Peyer's patch (tissue), 4 donors: ENCODE measurements at places on chromosomes 12 and 14.

DNA sequence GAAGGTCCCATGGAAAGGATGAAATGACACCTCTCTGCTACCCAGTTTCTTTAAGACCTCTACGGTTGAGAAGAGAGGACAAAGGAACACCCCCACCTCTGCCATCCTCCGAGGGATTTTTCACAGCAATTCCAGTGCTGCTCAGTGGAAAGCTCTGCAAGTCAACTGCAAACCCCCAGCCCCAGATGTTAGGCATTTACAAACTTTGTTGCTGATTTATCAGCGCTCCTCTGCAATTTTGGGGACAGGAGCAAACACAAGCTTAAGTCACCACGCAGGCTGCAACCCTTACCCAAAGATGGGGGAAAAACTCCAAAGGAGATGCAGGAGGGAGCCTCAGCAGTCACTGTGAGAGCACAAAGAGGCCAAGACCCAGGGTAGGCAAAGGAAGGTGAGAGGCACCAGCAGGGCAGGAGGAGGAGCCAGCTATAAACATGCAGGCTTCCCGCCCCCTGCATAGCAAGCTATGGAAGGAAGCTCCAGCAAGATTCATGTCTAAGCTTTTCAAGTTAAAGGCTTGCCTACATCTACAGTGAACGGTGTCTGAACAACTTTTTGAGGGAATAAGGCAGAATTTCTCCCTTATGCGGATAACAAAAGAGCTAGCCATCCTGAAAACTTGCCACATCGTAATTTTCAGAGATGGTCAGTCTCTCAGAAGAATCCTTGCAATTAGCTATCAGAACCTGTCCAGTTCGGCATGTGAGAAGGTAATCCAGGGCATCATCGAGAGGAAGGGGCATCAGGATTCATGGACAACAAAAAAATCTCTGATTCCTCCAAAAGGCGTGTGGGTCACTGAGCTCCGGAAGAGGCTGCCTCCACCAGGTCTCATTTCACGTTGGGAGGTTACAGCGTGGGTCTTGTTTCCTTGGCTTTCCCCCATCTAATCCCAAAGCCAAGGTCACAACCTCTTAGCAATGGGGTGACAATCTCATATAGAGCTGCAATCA lies 3.9 kb downstream of the CTDSP2 start:
- no peak for DNase-seq

DNA sequence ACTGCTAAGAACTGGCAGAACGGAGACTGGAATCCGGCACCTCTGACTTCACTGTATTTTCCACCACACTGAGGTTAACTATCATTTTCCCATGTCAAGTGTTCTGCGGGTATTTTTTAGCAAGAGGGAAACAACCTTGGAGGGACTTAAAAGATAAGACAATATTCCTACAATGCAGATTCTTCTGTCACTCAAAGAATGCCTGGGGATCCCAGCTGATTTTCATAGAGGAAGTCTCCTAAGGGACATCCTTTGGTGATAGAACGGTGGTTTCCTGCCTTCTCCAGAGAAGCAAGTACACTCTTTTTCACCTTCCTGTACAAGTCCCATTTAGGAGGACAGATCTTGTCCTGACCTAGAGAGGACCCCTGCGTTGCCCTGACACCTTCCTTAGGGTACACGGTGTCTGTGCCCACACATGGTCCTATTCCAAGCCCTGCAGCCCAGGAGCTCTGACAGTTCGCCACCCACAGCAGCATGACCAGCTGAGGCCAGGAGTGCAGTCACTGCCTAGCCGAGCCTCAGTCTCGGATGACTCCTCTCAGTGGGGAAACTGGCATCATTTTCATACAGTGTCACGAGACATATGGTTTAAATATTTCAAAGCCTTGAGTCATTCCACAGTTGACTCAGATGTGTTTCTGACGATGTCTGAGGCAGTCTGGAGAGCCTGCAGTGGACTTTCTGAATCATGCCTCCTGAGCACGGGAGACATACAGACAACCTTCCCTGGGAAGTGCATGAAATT lies 181.3 kb upstream of the FKBP4 start:
- no peak for DNase-seq

GRCh38 chr14:106417224-106418049 lies 891.1 kb downstream of the TMEM121 start:
- DNase-seq, result peak; percentile 55

DNA sequence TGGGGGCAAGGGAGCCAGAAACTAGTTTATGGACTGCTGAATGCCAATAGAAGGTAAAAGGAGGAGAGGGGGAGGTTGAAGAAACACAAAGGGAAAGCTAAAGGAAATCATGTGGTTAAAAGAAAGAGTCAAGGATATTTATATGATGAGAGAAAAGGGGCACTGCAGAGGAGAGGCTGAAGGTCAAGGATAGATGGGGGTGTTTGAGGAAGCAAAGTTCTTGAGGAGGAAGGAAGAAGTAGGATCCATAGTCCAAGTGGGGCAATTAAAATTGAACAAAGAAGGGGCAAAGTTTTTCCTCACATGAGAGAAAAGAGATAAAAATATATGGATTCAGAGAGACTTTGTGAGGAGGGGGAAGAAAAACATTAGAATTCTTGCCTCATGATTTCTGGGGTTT lies 10.1 kb upstream of the DBX2 start:
- DNase-seq, result no peak

DNA sequence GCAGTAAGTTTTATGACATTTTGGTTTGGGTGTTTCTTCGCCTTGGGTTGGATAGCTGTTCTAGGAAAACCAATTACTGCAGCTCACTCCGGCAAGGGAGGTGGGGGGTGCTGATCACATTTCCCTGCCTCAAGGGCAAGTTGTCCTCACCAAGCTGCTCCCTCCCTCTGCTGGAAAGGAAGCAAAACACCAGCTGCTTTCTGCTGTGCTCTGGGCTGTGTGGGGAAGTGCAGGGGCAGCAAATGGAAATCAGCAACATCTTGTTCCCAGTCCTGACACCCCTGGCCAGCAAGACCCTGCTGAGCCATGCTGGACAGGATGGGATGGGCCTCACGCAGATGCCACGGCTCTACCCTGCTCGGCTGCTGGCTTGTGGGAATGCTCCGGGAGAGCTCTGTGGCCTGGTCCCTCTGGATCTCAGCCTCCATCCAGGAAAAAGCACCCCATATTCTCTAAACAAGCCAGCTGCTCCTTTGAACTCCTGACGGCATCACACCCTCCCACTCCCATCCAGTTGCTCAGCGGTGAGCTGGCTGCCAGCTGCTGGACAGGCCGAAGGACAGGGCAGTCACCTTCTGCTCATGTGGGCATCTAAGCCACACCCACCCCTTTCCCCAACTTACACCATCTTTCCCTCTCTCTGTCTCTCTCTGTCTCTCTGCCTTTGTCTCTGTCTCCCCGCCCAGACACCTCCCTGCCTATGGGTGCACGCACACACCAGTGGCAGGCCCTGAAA lies 52.4 kb upstream of the EIF5 start:
- peak; percentile 62 for DNase-seq

DNA sequence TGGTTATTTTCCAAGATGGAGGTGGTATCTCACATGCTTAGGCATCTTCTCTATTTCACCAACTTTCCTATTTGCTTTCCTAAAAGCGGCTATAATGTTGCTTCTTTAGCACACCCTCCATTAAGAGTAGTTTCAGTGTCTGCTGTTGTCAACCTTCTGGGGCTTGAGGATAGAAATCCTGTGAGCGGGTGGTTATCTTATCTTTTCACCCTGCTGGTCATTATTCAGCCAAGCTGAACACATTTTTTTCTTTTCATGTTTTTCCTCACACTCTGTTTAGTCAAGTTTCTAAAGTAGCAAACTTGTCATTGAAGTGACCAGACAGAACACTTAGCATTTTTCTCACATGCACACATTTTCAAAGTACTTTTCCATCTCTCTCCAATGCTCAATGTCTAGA lies 104.5 kb downstream of the SLC8A3 start:
- DNase-seq, result no peak

GRCh38 chr12:1250641-1251040 lies 259.6 kb downstream of the ERC1 start:
- no peak for DNase-seq

- DNase-seq, result no peak
These were observed 85.5 kb downstream of the CPSF2 start for GRCh38 chr14:92207012-92207927.

- no peak for DNase-seq
These were observed 6.5 kb upstream of the TMEM119 start for GRCh38 chr12:108604208-108604941.

DNA sequence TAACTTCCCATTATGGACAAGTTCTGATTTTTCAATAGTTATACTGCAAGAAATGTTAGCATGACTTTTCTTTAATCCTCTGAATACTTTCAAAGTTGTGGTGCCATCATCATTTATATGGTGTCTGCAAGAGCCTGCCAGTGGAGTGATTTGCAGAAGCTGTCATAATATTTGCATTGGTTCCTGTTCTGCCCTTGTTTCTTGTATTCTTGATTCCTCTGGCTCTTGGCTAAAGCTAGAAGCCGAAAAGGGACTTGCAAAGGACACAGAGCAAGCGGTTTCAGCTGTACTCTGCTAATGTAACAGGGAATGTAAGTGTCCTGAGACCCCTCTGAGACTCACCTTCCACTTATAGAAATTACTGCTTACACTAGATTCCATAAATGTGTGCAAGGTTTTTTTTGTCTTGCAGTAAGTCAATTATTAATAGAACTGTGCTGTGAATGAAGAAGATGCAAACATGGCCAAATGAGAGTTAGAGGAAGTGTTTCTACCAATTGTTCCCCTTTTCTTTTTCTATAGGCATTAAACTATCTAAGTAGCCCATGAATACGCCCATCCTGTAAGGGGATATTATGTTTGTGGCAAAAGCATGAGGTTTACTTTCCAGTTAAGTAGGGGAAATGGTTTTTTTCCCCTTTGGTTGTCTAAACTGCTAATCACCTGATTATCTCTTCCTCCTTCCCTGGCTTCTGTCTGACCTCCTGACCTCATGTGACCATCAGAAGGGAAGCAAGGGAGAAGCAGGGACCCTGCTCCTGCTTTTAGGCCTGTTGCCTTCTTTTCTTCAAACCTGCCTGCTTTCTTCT lies 5.3 kb downstream of the DYRK4 start:
- peak; percentile 29 for DNase-seq

GRCh38 chr14:94653321-94653720 lies 41.1 kb downstream of the SERPINA3 start:
- no peak for DNase-seq

GRCh38 chr14:99158646-99159165 lies 113.3 kb downstream of the BCL11B start:
- no peak for DNase-seq

- no peak for DNase-seq
These were observed 147.8 kb upstream of the KRR1 start for GRCh38 chr12:75658901-75659823.
